ENCODE measurements at places on chromosomes 6 and 20. TPM values are rescaled to one million over a fixed set of nuclear protein-coding genes. Genes with fewer than 3 reads are reported as not detected.

SYNDIG1 gene
- total RNA-seq, result not detected

KCNK16 gene
- total RNA-seq, result not detected

HTR1B gene
- total RNA-seq, result 0.49 TPM

PRSS16 gene
- total RNA-seq, result not detected

EPHA7 gene
- 0.65 TPM for total RNA-seq

TAAR1 gene
- not detected for total RNA-seq

ELOVL4 gene
- total RNA-seq, result 4.5 TPM

HCK gene
- total RNA-seq, result not detected

ACSS1 gene
- 17.2 TPM for total RNA-seq

STX11 gene
- 2.7 TPM for total RNA-seq

SSTR4 gene
- not detected for total RNA-seq

PRND gene
- 0.81 TPM for total RNA-seq

C6orf15 gene
- not detected for total RNA-seq

HTR1E gene
- total RNA-seq, result not detected

CLIC1 gene
- total RNA-seq, result 525 TPM

HNF4A gene
- not detected for total RNA-seq

DPPA5 gene
- total RNA-seq, result not detected

PPIL6 gene
- total RNA-seq, result 3.1 TPM

TNFRSF6B gene
- total RNA-seq, result 1.8 TPM

TAP1 gene
- 12.8 TPM for total RNA-seq

CST2 gene
- 0.16 TPM for total RNA-seq

EYA2 gene
- total RNA-seq, result 3.6 TPM

SPTLC3 gene
- total RNA-seq, result 0.54 TPM

OR12D3 gene
- total RNA-seq, result not detected

CD24 gene
- 1.5 TPM for total RNA-seq

Data from cardiac atrium fibroblast (primary cell).